Right renal pelvis (tissue), 4 donors: ENCODE measurements at places on chromosomes 12 and 14. TPM values are rescaled to one million over a fixed set of nuclear protein-coding genes. Genes with fewer than 3 reads are reported as not detected.

TPPP2 gene
- polyA plus RNA-seq = 3.7 TPM

KCNMB4 gene
- 21.6 TPM for polyA plus RNA-seq

LACRT gene
- polyA plus RNA-seq = not detected

KCNC2 gene
- polyA plus RNA-seq = 0.51 TPM

GRCh38 chr12:97572220-97572619 is 109.6 kb downstream of the RMST start:
- DNase-seq = no peak

DNA sequence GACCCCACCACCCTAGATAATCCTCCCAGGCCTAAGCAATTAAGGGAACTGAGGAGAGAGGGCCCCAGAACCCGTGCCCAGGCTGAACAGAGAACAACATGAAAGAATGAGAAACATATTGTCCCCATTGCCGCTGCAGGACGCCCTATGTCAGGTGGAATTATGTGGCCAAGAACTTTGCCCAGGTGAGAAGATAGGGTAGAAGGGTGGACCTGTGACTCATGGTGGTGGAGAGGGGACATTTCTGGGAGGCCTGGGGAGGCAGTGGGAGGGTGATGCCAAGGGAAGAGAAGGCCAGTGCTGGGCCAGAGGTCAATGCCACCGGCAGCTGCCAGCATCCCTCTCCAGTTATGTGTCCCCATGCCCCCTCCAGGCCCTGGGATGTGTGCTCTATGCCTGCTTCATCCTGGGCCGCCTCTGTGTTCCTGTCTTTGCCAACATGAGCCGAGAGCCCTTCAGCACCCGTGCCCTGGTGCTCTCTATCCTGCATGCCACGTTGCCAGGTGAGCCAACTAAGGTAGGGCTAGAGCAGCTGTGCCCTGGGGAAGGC is 15.5 kb downstream of the SOAT2 start:
- DNase-seq = no peak

GRCh38 chr12:74665690-74666089 is 128.1 kb downstream of the ATXN7L3B start:
- no peak for DNase-seq
